ENCODE measurements at places on chromosomes 4 and X. TPM values are rescaled to one million over a fixed set of nuclear protein-coding genes. Genes with fewer than 3 reads are reported as not detected.

Gene TMSB15B
- 25.7 TPM for total RNA-seq

Gene SSX2B
- not detected for total RNA-seq

Gene SYNPO2
- 22.6 TPM for total RNA-seq

Gene GAGE1
- not detected for total RNA-seq

Gene UGT2B10
- not detected for total RNA-seq

Gene SYP
- 0.33 TPM for total RNA-seq

Gene C4orf36
- 1.6 TPM for total RNA-seq

Gene POF1B
- total RNA-seq = 1.5 TPM

Gene NXF3
- not detected for total RNA-seq

Gene TBL1X
- 34.5 TPM for total RNA-seq

Gene ANOS1
- total RNA-seq = 5.1 TPM

Gene LONRF3
- total RNA-seq = 1.3 TPM

Gene SPATA18
- 10.8 TPM for total RNA-seq

DNA sequence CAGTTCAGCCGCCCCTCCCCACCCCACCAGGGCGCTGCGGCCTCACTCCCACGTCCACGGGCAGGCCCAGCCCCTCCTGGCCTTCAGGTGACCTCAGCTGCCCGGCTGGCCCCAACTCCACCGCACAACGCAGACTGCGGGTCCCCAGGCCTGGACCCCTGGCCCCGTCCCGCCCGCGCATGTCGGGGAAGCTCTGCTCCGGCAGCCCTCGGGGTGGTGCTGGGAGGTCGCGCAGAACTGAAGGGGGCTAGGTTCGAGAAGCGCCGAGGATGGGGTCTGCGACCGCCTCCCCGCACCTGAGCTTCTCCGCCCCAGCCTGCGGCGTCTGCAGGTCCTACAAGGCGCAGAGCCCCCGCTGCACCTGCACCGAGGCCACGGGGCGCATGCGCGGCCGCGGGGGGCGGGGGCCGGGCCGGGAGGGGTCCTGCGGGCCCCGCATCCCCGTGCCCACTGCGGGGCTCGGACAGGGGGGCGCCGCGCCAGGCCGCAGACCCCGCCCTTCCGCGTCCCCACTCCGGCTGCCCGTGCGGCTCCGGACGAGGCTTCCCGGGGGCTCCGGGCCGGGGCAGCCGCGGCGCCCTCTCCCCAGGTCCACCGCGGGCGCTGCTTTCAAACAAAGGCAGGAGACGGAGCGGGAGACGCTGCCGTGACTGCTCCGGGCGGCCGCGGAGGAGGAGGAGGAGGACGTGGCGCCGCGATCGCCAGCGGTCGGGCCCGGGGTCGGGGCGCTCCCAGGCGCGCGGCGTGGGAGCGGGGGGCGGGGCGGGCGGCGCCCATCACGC is 672 bp upstream of the NAT8L start:
- no peak for DNase-seq

DNA sequence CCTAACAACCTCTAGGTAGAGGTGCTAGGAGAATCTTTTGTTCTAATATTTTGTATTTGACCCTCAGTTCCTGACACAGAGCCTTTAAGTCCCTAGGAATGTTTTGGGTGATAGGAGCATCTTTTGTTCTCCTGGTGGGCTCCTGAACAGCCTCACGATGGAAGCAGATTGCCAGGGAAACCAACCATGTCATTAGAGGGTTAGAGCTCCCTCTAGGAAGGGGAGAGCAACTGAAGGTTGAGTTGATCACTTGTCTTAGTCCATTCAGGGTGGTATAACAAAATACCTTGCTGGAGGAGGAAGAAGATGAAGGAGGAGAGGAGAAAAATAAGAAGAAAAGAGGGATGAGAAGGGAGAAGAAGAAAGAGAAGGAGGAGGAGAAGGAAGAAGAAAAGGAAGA is 9.2 kb downstream of the VCX start:
- DNase-seq = no peak

DNA sequence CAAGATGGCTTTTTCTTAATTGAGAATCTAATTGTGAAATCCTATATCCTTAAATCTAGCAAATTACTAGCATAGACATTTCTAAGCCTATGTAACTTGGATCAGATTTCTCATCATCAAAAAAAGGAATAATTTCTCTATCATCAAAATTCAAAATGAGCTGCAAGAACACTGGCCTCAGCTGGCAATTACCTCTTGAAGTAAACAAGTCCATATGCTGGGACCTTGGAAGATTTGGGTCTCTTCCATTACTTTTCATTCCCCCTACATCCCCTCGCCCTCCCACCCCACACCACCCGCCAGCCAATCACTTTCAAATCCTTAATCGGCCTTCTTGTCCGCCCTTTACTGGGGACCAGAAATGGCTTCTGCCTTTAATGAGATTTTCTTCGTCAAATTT is 23.3 kb upstream of the MBTPS2 start:
- DNase-seq = no peak

DNA sequence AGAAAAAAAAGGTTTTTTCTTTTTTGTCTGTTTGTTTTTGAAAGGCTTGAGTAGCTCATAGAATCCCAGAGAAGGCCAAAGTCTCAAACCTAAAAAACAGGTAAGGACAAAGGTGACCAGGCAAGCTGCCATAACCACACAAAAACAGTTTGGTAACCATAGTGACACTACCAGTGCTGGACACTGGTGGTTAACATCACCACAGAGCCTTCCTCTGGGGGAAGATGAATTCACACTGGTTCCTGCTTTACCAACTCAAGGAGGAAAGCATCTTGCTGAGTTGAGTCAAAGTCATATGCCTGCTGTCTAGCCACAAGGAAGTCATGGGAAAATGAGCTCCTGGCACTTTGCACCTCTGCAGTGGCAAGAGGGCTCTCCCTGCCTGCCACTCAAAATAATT is 32.5 kb downstream of the IDS start:
- no peak for DNase-seq

- DNase-seq = no peak
Measured at GRCh38 chrX:33001107-33001506, 210.2 kb downstream of the DMD start.

DNA sequence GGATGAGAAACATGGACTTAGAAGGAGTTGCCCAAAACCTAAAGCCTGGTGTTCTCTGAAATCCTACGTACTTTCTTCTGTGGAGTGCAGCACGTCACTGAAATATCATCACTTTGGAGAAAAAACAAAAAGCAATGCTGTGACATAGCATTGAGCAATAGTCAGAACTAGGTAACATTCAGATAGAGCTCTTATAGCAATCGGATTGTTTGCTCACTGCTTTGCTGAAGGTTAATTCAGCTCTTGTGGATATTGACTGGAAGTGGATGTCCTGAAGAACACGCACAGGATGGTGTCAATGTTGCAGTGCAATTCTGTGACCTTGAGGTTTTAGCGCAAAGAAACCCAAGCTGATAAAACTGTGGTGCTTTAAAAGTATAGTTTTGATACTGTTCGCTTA is 114.2 kb upstream of the GRXCR1 start:
- no peak for DNase-seq

GRCh38 chr4:8297691-8298485 is 28.3 kb downstream of the HTRA3 start:
- no peak for DNase-seq

DNA sequence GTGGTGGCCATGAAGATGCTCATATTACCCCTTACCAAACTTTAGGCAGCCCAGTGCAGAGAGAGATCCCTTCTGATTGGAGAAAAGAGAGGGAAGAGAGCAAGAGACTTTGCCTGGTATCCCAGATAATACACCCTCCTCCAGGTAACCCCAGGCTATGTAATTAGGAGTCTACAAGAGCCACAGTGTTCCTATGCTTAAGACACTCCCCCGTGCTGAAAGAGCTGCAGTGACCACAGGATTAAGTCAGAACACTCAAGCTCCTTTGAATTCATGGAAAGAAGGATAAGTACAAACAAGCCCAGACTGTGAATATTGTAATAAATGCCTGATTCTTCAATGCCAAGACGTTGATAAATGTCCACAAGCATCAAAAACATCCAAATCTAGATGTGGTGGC is 41.4 kb downstream of the PABPC4L start:
- no peak for DNase-seq

- DNase-seq = no peak
Measured at GRCh38 chrX:49129427-49129826, 5.9 kb upstream of the GPKOW start.

DNA sequence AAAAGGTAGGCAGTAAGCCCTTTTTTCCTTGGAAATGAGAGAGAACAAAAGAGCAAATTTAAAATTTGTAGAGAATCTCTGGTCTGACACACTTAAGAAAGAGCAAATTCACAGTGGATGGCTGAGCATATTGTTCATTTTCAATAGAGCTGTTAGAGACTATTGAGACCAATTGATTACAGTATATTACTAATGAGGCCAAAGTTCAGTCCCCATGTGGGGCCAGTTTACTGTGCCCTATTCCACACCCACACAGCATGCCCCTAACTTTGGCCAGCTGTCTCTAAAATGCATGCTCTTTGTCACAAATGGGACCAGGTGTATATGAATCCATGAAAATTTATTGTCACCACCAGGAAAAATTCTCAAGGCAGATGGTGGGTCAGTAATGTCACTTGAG is 470.5 kb downstream of the PCDH7 start:
- no peak for DNase-seq

DNA sequence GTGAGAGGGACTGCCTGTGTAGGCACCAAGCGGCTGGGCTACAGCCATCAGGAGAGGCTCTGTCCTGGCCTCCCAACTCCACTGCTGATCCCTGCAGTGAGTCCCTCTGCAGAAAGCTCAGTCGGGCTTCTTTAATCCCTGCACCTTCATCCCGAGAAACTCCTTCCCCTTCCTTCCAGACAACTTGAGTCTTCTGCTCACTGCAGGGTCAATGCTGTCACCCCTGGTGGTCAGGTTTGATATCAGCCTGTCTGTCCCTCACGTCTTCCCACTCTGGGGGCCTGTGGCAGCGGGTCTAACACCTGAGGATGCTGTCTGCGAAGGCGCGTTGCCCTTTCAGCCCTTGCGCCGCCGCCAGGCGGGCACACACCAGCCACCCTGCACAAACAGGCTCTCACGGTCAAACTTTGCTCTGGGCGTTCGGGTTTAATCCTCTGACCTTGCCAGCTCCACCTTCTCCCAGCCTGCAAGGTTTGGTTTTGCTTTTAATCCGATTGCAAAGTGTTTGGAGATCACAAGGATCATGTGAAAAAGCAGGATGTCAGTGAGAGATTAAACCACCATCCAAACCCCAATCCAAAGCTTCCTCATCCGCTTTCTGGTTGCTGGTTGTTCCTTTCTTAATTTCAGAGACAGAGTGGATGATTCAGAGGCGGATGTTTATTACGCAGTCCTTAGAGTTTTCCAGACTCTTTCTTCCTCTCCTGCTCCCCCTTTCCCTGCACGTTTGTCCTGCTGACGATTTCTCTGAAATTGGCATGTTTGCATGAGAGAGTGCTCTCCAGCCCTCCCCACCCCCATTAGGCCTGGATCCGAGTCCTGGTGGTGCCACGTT is 74.8 kb upstream of the SLC34A2 start:
- DNase-seq = no peak

DNA sequence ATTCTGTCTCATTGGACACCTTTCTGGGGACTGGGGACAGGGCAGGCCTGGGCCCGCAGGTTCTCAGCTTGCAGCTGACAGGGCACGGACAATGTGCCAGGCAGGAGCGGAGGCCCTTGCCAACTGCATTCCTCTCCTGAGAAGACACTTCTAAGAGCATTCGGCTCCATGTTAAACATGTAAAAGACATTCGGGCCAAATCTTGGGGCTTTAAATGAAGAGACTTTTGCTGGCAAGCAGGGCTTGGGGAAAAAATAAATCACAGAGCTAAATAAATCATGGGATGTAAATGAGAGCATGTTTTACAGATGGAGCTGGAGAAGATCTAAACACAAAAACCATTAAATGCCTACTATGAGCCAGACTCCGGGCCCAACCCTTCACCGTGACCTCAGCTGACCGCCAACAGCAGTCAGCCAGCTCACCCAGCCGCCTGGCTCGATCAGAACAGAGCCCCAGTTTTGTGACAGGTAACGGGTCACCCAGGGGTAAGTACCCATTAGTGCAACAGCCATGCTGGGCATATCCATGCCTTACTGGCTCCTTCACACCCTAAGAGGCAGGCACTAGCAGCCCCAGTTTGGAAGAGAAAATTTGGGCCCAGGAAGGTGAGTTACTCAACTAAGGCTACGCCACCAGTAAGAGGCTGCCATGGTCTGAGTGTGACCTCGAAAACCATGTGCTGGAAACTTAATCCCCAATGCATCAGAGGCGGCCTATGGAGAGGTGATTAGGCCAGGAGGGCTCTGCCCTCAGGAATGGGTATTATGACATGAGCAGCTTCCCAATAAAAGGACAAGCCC is 14.7 kb downstream of the WDR1 start:
- DNase-seq = no peak

DNA sequence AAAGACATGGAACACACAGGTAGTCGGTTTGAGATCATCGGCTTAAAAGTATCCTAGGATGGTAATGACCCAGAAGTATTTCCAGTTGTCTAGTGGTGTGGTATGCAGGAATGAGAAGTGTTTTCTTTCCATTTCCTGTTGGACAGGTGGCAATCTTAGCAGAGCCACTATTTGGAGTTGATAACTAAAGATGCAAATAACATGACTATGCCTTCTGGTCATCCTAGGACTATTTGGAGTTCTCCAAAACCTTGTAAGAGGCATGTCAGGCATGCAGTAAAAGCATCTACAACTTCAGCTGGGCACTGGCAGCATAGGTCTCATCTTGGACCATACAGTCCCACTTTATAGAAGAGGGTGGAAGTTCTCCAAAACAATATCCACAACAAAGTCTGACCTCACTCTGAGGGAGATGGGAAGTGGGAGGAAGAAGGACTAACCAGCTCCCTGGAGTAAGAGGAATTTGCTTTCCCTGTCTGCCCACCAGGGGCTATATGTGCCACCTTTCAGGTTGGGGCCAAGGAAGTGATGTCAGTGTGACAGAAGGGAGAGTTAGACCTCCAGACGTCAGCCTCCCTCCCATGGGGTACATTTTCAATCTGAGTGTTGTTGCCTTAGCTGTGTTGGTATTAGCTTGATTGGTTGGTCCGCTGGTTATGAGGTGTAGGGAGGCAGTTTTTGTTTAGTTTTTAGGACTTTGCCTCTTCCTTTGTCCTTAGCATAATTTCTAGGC is 101.2 kb upstream of the MYOZ2 start:
- DNase-seq = no peak

GRCh38 chrX:74251006-74251930 is 52.7 kb upstream of the ZCCHC13 start:
- no peak for DNase-seq

DNA sequence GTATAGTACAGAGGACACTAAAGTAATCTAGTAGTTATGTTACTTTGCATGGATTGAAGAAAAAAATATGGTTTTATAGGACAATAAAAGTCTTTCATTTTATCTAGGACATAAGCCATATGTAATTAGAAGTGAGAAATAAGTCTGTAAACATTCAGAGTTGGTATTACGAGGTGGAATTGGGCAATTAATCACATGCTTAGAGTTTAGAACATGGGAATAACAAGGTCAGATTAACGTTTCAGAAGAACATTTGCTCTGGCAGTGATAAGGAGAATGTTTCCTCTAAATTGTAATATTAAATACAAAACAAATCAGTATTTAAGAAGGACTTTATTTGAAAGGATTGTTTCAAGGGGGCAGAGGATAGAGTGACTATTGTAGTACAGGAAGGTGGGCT is 15.6 kb upstream of the SULT1E1 start:
- no peak for DNase-seq

GRCh38 chr4:126341927-126342326 is 1027.2 kb downstream of the FAT4 start:
- no peak for DNase-seq

- no peak for DNase-seq
Measured at GRCh38 chrX:77076896-77077295, 370.3 kb upstream of the FGF16 start.
